Stimulated activated CD8-positive, alpha-beta memory T cell treated with anti-CD3 and anti-CD28 coated beads, Interleukin-15, amount 100 ng/mL, for 24 hours (primary cell): ENCODE measurements at places on chromosomes 2 and 18.

DNA sequence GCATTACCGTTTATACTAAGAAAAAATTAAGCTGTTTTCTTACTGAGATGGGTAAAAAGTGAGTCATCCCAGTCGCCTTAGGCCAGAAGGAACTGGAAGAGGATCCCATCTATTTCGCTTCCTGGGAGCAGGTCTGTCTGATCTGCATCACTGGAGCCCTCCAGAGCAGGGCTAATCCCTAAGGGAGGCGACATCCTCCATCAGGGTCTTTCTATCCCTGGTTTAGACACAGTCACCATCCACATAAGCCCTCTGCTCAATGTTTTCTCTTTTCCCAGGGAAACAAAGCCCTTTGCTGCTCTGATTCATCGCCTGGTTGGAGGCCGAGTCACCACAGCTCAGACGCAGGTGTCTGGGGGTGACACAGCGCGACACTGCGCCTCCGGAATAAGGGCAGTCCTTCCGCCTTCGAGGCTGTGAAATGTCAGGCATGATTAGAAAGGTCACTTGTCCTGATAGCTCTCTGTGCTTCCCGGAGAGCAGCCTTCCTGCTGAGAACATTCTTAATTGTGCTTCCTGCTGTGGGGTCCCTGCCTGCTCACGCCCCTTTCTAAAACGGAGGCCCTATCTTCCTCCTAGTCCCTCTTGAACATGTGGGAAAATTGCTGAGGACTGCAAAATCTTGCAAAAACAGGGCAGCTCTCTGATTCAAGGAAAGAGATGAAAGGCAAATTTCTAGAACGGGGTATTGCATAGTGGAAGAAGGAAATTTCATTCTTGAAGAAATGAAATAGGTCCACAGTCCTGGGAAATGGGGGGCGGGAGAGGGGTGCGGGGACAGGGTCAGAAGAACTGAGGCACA is 56.3 kb downstream of the MARCHF4 start:
- no peak for DNase-seq

DNA sequence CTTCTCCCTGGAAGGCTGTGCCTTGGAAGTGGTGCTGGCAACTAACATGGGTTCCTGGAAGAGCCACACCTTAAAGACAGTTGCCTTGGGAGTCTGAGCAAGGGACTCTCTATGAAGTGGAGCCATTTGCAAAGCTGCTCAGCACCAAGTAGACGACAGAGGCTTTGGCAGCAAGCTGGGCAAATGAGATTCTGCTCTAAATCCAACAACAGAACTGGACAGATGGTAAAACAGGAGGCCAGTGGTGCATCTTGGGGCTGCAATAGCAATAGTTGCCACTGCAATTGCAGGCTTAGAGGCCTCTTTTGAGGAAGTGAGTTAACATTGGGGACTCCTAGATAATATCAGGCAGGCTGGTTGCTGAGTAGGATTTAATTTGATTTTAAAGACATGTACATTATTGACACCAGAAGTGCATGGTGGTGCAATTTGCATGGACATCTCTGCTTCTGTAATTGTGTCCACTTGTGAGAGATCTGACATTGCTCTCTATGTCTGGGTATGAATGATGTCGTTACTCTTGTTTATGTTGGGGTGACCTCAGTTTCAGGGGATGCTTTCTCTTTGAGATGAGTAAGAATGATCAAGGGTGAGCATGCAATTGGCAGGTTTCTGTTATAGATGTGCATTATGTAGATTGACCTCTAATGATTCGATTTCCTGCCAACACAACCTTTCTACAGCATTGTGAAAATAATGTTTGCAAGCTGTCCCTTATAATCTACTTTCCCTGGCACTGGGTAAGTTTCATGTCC is 568.3 kb upstream of the MEX3C start:
- DNase-seq = no peak

- no peak for DNase-seq
These were observed 41.4 kb downstream of the OXER1 start for GRCh38 chr2:42722320-42723190.

GRCh38 chr18:25074925-25075324 is 277.0 kb downstream of the ZNF521 start:
- DNase-seq = no peak

GRCh38 chr2:49021271-49021670 is 133.0 kb downstream of the FSHR start:
- DNase-seq = no peak

DNA sequence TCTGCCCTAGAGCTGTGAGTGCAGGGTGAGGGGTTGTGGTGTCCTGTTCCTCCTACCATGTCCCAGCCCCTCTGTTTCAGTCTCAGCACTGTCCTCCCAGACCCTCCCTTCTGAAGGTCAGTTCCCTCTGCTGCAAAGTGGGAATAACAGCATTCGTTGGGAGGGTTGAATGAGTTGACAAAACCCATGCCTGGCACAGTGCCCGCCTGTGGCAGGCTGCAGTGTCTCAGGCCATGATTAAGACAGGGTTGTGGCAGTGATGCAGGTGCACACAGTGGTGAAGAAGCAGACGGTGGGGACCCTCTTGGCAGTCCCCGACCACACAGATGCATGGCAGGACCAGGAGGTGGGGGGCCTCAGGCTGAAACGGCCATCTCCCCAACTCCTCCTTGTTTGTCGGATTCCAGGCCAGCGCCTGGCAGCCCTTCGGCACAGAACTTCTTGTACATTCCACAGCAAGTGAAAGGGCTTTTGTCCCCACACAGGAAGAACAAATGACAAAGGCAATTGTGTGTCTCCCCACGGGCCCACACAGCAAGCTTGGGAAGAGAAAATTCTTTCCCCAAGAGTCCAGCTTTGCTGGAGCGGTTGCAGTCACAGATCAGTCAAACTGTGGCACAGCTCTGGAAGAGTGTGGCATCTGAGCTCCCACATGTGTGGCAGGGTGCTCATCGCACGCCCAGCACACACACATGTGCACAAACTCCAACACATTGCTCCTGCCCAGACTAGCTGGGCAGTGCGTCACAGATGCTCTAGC is 92.0 kb upstream of the MSH2 start:
- no peak for DNase-seq

- DNase-seq = no peak
These were observed 55.3 kb downstream of the SP3 start for GRCh38 chr2:173909846-173910245.

DNA sequence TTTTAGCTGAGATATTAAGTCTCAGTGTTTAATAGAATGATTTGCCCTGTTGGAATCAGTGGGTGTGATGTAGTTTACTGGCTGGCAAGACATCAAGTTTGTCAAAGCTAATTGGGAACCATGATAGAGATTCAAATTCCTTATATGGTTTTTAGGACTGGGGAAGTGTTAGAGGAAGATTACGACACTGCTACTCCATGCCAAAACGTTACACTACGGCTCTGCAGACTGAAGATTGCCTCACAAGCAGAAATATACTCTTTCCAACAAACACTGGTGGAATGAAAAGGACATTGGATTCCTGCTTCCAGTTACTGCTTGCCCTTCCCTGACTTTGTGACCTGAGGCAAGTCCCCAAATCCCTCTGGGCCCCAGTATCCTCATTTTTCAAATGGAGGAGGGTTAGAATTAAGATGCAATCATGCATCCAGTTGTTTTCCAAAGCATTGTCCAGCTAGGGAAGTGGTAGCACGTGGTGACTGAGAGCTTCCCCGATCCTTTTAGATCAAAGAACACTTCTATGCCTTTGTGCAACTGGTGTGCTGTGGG is 147.6 kb downstream of the CDC42EP3 start:
- DNase-seq = no peak

DNA sequence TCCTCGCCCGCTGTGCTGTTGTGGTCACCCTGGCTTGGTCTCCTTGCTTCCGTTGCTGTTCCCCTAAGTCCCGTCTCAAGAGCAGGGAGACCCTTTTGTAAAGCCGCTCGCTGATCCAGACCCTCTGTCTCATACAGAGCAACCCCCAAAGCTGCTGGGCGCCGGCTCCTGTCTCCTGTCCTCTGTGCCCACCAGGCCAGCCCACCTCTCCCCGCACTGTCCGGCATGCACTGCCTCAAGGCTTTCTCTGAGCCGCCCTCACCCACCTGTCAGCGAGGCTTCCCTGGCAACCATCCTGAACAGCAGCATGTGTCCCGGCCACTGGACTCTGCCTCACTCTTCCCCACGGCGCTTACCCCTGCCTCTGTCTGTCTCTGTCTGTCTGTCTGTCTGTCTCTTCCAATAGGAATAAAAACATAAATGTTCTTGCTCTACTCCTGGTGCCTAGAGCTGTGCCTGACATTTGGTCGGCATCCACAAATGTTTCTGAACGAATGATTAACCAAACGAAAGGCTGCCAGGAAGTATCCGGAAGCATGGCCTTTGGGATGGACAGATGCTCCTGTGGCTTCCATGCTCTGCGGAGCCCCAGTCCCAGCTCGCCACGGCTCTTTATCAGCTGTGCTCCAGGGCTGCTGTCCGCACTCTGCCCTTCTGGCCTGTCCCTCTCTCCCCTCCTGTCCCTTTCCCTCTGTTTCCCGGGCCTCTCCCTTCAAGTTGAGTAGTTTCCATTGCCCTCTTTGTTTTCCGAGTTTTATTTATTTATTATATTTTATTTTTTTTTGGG is 7.8 kb downstream of the COLEC11 start:
- DNase-seq = no peak

GRCh38 chr2:240921311-240921994 is 15.3 kb downstream of the CROCC2 start:
- DNase-seq = no peak

- no peak for DNase-seq
These were observed 2.0 kb downstream of the PPP4R1 start for GRCh38 chr18:9612215-9612830.

DNA sequence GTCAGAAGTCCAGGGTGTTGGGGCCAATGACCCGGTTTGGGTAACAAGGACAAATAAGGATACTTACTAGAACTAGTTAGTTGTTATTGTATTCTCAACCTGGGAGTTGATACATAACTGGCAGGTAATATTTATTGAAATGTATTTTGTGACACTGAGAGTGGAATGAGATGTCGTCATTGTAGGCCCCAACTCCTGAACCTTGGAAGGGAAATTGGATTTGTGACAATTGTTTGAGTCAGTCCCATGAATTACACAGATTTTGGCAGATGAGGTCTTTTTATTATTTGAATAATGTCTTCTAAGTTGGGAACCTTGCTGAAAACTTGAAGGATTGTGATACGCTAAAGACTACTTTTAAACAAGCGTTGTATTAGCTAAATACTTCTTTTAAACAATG is 5.1 kb downstream of the TIMM21 start:
- no peak for DNase-seq

DNA sequence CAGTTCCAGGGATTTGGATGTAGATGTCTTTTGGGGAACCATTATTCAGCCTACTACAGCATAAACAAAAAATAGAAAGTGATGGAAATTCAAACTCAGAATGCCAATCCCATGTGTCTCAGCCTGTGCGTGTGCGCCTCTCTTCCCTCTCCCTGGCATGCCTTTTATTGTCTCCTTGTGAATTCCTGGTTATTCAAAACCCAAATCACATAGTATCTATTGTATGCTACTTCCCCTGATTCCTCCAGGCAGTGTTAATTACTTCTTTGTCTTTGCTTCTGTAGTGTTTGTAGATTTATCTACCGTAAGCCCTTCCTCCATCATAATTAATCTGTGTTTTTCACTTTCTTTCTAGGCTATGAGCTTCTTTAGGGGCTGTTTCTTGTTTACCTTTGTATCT is 38.9 kb downstream of the RHBDD1 start:
- no peak for DNase-seq

DNA sequence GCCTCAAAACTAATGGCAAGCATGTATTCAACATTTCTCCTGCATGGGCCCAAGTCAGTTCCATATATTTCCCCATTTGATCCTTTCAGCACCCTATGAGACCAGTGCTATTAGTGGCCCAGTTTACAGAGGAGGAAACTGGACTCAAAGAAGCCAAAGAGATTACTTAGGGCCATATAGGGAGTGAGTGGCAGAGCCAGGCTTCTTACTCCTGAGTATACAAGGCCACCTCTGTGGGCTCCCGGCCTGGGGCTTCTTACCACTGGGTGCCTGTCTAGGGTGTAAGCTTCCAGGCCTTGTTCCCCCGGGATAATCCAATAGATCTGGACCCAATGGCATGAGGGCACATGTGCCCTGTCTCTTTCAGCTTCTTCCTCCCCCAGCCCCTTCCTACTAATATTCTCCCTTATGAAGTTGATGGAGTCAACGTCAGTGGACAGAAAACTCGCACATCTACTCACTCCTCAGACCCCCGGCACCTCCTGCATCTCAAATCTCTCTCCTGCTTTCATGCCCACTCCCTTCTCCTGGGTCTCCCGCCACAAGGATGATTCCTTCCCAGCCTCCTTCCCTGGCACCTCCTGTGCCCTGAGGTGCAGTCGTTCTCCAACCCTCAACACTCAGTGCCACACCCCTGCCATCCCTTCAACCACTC is 222.6 kb downstream of the ANAPC1 start:
- no peak for DNase-seq

DNA sequence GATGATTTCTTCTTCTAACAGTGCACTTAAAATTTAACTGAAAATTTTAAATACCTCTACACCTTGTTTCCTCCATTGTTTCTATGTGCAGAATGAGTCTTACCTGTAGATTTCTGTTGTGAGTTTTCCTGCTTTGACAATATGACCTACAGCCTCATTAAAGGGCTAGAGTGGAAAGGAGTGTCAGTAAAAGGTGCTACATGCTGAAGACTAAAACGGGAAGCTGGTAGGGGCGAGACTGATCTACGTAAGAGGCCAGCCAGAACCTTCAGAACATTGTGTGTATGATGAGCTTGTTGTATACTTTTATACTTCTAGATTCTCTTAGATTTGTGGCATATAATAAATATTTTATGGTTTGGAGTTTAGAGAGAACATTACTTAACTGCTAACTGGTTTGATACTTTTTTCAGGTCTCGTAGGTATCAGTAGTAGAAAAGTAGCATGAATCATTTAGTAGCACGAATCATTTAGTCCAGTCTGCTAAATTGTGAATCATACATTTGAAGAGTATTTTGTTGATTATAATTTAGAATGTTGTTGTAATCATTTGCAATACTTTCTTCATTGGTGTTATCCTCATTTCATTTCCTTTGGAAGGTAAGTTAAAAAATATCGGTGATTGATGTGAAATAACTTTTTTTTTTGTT is 14.3 kb downstream of the INSIG2 start:
- DNase-seq = no peak

DNA sequence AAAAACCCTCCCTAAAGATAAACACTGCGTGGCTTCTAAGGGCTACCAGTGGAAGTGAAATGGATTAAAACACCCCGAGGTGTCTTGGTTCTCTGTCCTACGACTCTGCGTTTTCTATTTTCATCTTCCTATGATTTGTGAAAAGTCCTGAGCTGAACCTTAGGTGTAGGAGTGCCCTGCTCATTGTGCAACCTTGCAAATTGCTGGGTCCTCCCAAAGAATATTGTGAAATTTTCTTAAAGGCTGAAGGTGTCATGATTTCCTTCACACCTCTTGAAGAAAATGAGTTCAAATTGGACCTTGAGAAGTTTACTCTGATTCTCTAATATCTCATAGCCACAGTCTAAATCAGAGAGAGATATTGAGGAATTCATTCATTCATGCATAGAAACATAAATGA is 1.8 kb upstream of the SLC19A3 start:
- no peak for DNase-seq

DNA sequence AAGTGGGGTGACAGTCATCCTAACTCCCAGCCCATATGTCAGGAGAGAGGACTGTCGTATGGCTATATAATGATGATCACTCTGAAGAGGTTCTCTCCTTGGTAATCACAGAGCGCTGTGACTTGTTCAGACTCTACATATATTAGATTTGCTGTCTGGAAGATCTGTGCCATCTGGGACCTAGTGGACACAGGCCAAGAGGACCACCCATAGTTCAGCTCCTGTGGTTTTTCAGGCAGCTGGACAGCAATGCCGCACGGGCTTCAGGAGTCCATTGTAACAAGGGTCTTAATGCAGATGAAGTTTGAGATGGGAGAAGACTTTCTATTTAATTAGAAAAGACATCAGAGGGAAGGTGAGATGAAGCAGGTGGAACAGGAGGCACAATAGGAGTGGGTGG is 40.1 kb upstream of the EPHA4 start:
- no peak for DNase-seq

GRCh38 chr2:216006164-216006663 is 7.1 kb downstream of the MREG start:
- DNase-seq = no peak
